ENCODE measurements at places on chromosomes 5 and 9. TPM values are rescaled to one million over a fixed set of nuclear protein-coding genes. Genes with fewer than 3 reads are reported as not detected.

DNA sequence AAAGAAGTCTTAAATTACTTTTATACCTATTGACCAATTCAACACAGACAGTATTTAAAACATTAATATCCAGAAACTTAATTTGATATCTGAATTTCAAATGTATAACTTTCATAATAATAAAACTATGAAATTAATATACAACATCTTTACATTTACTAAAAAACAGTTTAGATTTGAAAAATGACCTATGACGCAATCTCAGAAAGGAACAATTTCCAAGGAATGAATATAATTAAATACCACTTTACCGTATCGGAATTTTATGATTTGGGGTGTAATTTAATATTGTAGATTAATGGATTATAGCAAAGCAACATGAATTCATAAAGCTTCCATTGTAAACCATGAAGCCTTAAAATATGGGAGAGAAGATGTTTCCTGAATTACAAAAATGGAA is 321.5 kb upstream of the TRPM3 start:
- peaks cover 32% of the 10 kb centered on the region for H3K27me3 ChIP-seq
- peaks cover 3% of the 10 kb centered on the region for H3K4me1 ChIP-seq
- H3K36me3 ChIP-seq, result no peaks in the 10 kb centered on the region
- H3K27ac ChIP-seq, result no peak overlapping the region
- no peak overlapping the region for H3K4me3 ChIP-seq

GRCh38 chr5:126514558-126515141 is 80.4 kb downstream of the ALDH7A1 start:
- H3K36me3 ChIP-seq, result no peaks in the 10 kb centered on the region
- peaks cover 4% of the 10 kb centered on the region for H3K4me1 ChIP-seq
- H3K27ac ChIP-seq, result no peak overlapping the region
- H3K4me3 ChIP-seq, result no peak overlapping the region
- H3K27me3 ChIP-seq, result no peaks in the 10 kb centered on the region
- no peak for DNase-seq

DNA sequence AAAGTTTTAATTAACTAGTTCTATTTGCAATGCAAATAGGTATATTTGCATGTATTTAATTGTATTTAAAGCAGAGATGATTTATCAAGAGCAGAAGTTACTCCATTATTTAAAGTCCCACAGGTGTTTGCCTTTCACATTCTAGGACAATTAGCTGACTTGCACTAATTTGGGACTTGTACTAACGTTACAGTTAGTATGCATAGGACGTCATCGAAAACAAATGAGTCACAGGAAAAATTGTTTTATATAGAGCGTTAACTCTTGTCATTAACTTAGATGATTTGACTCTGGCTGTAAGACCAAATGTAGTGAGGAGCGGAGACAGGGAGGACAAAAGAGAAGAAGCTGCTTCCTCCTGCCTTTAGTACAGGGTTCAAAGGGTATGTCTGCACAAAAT is 126.1 kb upstream of the IFNE start:
- H3K36me3 ChIP-seq, result peaks cover 4% of the 10 kb centered on the region
- DNase-seq, result no peak
- peaks cover 11% of the 10 kb centered on the region for H3K27me3 ChIP-seq
- no peak overlapping the region for H3K27ac ChIP-seq

The TJP2 gene
- total RNA-seq, result 30.2 TPM

The ORM2 gene
- not detected for total RNA-seq

The SMC2 gene
- total RNA-seq, result 5.3 TPM

DNA sequence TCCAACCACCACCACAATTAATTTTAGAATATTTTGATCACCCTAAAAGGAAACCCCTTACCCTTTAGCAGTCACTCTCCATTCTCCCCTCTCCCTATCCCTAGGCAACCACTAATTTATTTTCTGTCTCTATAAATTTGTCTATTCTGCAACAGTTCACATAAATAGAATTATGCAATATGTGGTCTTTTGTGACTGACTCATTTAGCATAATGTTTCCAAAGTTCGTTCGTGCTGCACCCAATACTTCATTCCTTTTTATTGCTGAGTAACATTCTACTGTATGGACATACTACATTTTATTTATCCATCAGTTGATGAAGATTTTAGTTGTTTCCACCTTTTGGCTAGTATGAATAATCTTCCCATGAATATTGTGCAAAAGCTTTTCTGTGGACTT is 18.2 kb upstream of the CDC20B start:
- H3K4me3 ChIP-seq, result no peak overlapping the region
- no peak overlapping the region for H3K27ac ChIP-seq
- DNase-seq, result no peak

- no peak overlapping the region for H3K4me3 ChIP-seq
- peaks cover 26% of the 10 kb centered on the region for H3K27me3 ChIP-seq
- no peak overlapping the region for H3K27ac ChIP-seq
- no peak for DNase-seq
Measured at GRCh38 chr9:70830618-70831017, 290.8 kb downstream of the TRPM3 start.

The ECM2 gene
- total RNA-seq, result not detected

DNA sequence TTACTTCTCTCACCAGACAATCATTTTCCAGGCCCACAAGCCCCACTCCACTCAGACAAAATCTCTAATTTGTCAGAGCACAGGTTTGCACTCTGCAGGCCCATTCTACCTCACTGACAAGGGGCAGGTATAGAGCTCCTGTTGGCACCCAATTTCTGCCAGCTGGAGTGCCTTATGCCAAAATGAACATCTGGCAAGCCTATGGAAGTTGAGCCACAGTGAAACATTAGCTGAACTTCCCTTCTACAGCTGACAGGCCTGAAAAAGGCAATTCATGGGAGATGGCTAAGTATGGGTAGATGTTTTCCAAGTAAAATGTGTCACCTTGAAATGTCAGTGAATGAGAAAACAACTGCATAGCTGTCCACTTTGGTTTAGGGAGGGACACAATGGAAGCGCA is 87.0 kb downstream of the SPOCK1 start:
- no peaks in the 10 kb centered on the region for H3K36me3 ChIP-seq
- peaks cover 13% of the 10 kb centered on the region for H3K27me3 ChIP-seq
- no peak for DNase-seq

The TMC1 gene
- total RNA-seq, result not detected

The CDH10 gene
- not detected for total RNA-seq

GRCh38 chr9:20997503-20998076 is 33.9 kb downstream of the HACD4 start:
- no peaks in the 10 kb centered on the region for H3K27me3 ChIP-seq
- peaks cover 21% of the 10 kb centered on the region for H3K4me1 ChIP-seq
- H3K4me3 ChIP-seq, result no peak overlapping the region

GRCh38 chr9:21244836-21245235 is 5.0 kb upstream of the IFNA14 start:
- H3K4me1 ChIP-seq, result no peaks in the 10 kb centered on the region
- no peak overlapping the region for H3K4me3 ChIP-seq
- no peaks in the 10 kb centered on the region for H3K36me3 ChIP-seq
- DNase-seq, result no peak
- H3K27ac ChIP-seq, result no peak overlapping the region
- peaks cover 39% of the 10 kb centered on the region for H3K27me3 ChIP-seq

- H3K36me3 ChIP-seq, result no peaks in the 10 kb centered on the region
- H3K4me3 ChIP-seq, result no peak overlapping the region
- no peaks in the 10 kb centered on the region for H3K4me1 ChIP-seq
- H3K27ac ChIP-seq, result no peak overlapping the region
- H3K27me3 ChIP-seq, result peaks cover 16% of the 10 kb centered on the region
- no peak for DNase-seq
Measured at GRCh38 chr5:147464211-147464610, 45.7 kb downstream of the DPYSL3 start.

The CRB2 gene
- not detected for total RNA-seq

The OR1L4 gene
- not detected for total RNA-seq

- H3K27me3 ChIP-seq, result peaks cover 46% of the 10 kb centered on the region
- DNase-seq, result no peak
- no peaks in the 10 kb centered on the region for H3K36me3 ChIP-seq
- H3K4me1 ChIP-seq, result no peaks in the 10 kb centered on the region
- no peak overlapping the region for H3K4me3 ChIP-seq
Measured at GRCh38 chr5:173268750-173269432, 33.9 kb upstream of the NKX2-5 start.

The KIF12 gene
- not detected for total RNA-seq

GRCh38 chr5:60972231-60972630 is 27.2 kb downstream of the NDUFAF2 start:
- peaks cover under 1% of the 10 kb centered on the region for H3K36me3 ChIP-seq
- no peaks in the 10 kb centered on the region for H3K27me3 ChIP-seq
- H3K4me3 ChIP-seq, result no peak overlapping the region
- DNase-seq, result no peak
- H3K27ac ChIP-seq, result no peak overlapping the region

The CDK9 gene
- 107 TPM for total RNA-seq

GRCh38 chr5:154646745-154647113 is 108.4 kb upstream of the LARP1 start:
- H3K27ac ChIP-seq, result peak overlapping the region; percentile 45
- no peak for DNase-seq
- H3K4me1 ChIP-seq, result peaks cover 10% of the 10 kb centered on the region
- peak overlapping the region; percentile 87 for H3K4me3 ChIP-seq
- peaks cover 6% of the 10 kb centered on the region for H3K36me3 ChIP-seq
- H3K27me3 ChIP-seq, result peaks cover 19% of the 10 kb centered on the region

DNA sequence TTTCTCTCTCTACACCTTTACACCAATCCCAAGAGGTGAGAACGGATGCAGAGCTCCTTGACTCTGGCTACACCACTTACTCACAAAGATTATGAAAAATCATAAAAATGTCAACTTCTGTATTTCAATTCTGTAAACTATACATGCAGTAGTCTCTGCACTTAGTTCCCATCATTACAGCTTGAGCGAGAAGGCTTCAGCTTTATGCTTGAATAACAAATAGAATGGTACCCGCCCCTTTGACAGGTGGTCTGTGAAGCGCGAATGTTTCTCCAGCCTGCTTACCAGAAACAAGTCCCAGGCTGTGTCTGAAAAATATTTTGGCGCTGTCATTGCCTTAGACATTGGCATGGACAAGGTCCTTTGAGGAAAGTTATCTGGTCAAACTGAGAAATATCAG is 562.4 kb upstream of the CLINT1 start:
- H3K27ac ChIP-seq, result no peak overlapping the region
- DNase-seq, result no peak
- no peaks in the 10 kb centered on the region for H3K36me3 ChIP-seq

The CARD6 gene
- total RNA-seq, result 1.7 TPM

GRCh38 chr5:172768573-172769341 is 2.2 kb downstream of the DUSP1 start:
- peaks cover 57% of the 10 kb centered on the region for H3K4me1 ChIP-seq
- H3K4me3 ChIP-seq, result peak overlapping the region; percentile 93
- peak overlapping the region; percentile 100 for H3K27ac ChIP-seq
- peaks cover 7% of the 10 kb centered on the region for H3K27me3 ChIP-seq

DNA sequence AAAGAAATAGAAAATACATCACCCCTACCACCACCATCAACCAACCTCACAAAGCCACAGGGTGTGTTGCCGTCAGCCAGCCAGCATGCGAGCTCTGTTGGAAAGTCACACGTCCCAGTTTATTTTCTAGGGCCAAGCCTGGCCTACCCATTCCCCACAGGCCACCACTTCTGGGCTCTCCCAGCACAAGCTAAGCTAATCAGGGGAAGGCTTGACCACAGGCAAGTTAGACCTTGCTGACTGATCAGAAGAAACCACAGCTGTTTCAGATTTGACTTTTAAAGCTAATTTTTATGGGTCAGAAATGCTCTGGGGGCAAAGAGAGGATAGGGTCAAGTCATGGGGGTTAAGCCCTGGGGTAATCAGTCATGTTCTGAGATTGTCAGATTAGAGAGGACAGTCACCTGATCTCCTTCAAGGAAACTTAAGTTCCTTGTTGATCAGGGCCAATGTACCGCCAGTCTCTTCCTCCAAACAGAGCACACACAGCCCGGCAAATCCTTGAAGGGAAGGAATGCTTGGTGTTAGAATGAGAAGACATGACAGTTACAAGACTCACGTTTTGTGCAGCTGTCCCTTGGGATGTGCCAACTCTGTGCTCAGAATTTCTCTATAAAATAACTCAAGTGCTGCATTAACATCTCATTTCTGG is 7.6 kb downstream of the SHB start:
- peaks cover 5% of the 10 kb centered on the region for H3K36me3 ChIP-seq
- no peak overlapping the region for H3K4me3 ChIP-seq
- peaks cover 18% of the 10 kb centered on the region for H3K27me3 ChIP-seq
- H3K27ac ChIP-seq, result no peak overlapping the region
- no peak for DNase-seq

DNA sequence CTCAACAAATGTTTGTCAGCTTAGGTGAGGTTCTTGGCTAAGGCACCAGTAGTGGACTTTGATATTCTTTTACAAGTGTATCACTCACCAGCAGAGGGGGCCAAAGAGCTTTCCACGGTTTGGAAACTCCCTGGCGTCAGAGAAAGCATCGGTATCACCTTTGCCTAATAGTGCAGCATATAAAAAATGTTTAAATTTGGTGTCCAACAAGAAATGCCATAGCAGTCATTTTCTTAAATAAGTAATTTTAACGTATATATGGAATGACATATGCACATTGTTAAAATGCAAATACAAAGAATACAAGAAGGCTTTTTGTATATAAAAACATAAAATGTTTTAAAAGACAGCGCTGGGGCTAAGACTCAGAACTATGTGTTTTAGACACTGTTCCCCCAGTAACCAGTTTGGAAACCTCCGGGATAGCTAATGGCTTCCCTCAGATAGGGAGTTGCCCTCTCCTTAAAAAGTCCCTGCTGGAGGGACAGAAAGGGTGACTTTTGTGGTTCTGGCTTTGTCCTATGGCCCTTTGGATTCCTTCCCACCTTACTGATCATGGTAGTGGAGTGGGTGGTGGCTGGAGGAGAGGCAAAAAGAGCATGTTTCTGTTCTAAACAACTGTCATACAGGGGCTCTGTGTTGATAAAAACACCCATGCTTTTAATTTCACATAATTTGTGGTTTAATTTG is 124.6 kb downstream of the GPBP1 start:
- no peaks in the 10 kb centered on the region for H3K36me3 ChIP-seq
- H3K4me1 ChIP-seq, result peaks cover 16% of the 10 kb centered on the region
- peak; percentile 69 for DNase-seq
- peak overlapping the region; percentile 95 for H3K27ac ChIP-seq
- peak overlapping the region; percentile 84 for H3K4me3 ChIP-seq
- H3K27me3 ChIP-seq, result no peaks in the 10 kb centered on the region

The RELL2 gene
- total RNA-seq, result 17.2 TPM

The IL9 gene
- total RNA-seq, result not detected

GRCh38 chr5:151592855-151593408 is 1.8 kb upstream of the FAT2 start:
- no peak overlapping the region for H3K27ac ChIP-seq
- peaks cover 3% of the 10 kb centered on the region for H3K4me1 ChIP-seq
- H3K4me3 ChIP-seq, result no peak overlapping the region
- H3K27me3 ChIP-seq, result peaks cover 18% of the 10 kb centered on the region
- no peak for DNase-seq
- no peaks in the 10 kb centered on the region for H3K36me3 ChIP-seq

The EIF4E1B gene
- total RNA-seq, result not detected

Measured in T-helper 17 cell (primary cell).